ENCODE measurements at places on chromosomes 2 and 18. TPM values are rescaled to one million over a fixed set of nuclear protein-coding genes. Genes with fewer than 3 reads are reported as not detected.

DNA sequence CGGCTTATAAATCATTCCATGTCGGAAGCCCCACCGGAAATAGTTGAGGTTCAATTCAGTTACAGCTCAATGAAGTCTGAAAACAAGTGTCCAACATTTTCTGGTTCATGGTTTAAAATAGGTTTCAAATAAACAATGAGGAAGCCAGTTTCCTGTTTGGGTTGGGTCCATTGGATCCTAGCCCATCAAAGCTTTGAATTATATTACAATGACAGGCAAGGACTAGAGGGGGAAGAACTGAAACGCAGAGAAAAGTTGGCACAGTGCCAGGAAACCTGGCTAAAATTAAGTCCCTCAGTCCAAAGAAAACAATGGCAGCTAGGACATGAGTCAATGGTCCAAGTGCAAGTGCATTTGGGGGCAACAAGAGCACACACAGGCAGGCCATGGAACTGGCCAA, 32.0 kb downstream of the SLC14A1 start:
- DNase-seq: no peak

- no peak for DNase-seq
These were observed 70.3 kb downstream of the IKZF2 start for GRCh38 chr2:213080969-213081617.

BMPR2 gene
- 12.4 TPM for total RNA-seq

KLHL30 gene
- not detected for total RNA-seq

C18orf32 gene
- total RNA-seq: 32.1 TPM
